AG04450 (cell line): ENCODE measurements at places on chromosomes 4 and X. TPM values are rescaled to one million over a fixed set of nuclear protein-coding genes. Genes with fewer than 3 reads are reported as not detected.

The IL21 gene
- polyA plus RNA-seq, result not detected in 2 replicates

The IQCM gene
- 0.05 TPM in 1 of 2 replicates, not detected in the other for polyA plus RNA-seq

The HTN3 gene
- not detected in 2 replicates for polyA plus RNA-seq

The MAGEA2B gene
- not detected in 2 replicates for polyA plus RNA-seq

The RHOXF1 gene
- not detected in 2 replicates for polyA plus RNA-seq

The TEX11 gene
- not detected in 2 replicates for polyA plus RNA-seq

The ERVMER34-1 gene
- 0.20 and 0.26 TPM in 2 replicates for polyA plus RNA-seq

The LIAS gene
- polyA plus RNA-seq, result 8.6 and 13.1 TPM in 2 replicates

- DNase-seq, result no peak
Measured at GRCh38 chr4:113083346-113083745, 33.9 kb downstream of the ANK2 start.

DNA sequence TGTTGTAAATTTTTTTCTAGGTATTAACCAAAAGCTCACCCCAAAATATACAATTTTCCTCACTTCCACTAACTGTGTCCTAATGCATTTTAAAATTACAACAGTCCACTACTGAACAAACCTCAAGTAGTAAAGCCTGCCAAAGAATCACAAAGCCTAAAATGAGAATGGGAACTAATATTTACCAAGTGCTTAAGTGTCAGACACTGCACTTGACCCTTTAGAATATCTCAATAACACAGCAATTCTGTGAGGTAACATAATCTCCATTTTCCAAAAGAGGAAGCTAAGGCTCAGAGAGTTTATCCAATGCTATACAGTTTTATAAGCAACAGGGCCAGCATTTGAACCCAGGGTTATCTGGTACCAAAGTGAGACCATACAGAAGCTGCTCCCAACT, 4.9 kb downstream of the SLC9A7 start:
- DNase-seq, result no peak

DNA sequence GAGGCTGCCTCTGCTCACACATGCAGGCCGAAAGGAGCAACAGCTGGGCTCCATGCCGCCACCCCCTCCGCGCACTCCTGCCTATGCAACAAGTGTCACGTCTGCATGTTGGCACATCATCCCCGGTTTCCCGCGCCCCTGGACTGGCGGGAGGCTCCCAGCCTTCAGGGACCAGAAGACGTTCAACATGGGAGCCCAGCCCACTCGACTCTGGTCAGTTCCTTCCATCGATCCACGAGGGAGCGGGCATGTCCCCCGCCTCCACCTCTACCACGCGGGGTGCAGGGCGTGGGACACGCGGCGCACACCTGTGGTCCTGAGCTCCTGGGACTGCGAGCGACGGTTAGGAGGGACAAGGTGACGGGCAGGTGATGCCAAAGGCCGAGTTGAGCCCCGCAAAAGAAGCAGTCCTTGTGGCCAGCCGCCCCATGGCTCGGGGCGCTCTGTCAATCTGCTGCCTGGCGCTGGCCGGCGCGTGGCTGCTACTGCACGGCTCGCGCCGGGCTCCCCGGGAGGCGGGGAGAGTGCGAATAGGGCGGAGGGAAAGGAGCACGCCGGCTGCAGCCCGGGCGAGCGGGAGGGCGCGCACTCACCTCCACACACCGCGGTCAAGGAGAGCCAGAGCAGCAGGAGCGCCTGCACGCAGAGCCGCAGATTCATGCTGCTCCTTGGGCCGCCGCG, 645 bp downstream of the APLN start:
- DNase-seq, result no peak

- DNase-seq, result no peak
Measured at GRCh38 chrX:136163689-136164088, 16.4 kb downstream of the FHL1 start.

- DNase-seq, result no peak
Measured at GRCh38 chr4:53128706-53129357, 237.0 kb downstream of the SCFD2 start.

- DNase-seq, result no peak
Measured at GRCh38 chr4:89324671-89325070, 17.1 kb upstream of the GPRIN3 start.

DNA sequence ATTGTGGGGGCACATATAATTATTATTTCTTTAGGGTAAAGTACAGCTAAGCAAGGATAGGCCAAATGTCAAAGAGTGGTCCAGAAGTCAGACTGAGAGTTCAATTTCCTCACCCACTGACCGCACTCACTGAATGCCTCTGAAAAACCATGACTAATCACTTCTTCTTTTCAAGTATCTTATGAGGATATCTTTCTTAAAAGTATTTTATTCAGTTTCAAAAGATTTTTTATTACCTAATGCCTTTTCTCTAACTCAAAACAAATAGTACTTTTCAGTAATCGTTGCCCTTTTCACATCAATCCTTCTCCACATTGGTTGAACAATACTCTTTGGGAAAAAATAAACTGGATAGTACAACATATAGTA, 61.7 kb upstream of the CAMK2D start:
- no peak for DNase-seq

GRCh38 chr4:1563241-1563640, 120.9 kb downstream of the FAM53A start:
- no peak for DNase-seq

DNA sequence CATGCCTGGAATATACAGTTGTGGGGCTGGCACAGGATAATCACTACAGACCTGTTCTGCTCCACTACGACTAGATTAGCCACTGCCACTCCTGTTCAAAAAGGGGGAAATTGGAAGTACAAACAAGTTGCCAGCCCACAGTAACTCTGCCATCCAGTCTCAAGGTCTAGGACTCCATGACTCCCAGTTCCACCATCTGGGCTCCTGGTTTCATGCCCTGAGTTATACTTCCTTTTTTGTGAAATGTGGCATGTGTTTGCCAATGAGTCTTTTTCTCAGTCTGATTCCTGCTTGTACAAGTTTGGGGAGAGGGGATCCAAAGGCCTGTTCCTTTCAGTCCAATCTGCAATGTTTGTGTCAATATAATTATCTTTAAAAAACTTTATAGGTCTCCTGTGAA, 1.0 kb upstream of the BLOC1S4 start:
- DNase-seq, result no peak
